Right hindlimb (tissue), 1 donor: ENCODE measurements at places on chromosomes 2 and 18.

DNA sequence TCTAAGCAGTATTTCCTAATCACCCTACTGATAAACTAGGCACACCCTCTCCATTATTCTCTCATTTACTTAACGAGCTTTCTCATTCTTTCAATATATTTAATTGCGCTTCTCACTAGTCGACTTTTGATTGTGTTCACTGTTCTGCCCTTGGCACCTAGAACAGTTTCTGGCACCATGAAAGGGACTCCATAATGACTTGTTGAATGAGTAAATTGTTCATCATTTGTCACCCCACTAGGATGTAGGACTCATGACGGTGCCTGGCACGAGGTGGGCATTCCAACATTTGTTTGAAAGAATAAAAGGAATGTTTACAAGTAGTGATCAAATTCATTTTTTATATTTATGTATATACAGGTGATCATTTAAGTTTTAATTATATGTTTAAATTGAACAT, 123.7 kb downstream of the DIS3L2 start:
- DNase-seq = no peak

DNA sequence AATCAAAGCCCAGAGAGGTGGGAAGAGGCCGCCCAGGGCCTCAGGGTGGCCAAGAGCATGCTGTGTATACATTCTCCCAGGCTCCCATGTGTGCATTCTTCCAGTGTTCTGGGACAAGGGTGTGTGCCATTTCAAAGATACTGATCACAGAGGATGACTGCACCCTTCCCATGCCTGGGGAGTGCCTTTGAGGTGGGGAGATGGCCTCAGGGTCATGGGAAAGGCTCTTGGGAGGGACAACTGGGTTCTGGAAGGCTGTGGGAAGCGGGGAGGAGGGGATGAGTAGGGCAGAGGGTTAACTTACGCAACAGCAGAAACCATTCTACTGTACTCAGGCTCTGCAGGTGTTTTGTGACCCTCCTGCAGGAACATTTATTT, 40.9 kb downstream of the KLHL29 start:
- DNase-seq = peak; percentile 11

- DNase-seq = no peak
Measured at GRCh38 chr18:45738660-45739059, 14.7 kb downstream of the SLC14A1 start.

DNA sequence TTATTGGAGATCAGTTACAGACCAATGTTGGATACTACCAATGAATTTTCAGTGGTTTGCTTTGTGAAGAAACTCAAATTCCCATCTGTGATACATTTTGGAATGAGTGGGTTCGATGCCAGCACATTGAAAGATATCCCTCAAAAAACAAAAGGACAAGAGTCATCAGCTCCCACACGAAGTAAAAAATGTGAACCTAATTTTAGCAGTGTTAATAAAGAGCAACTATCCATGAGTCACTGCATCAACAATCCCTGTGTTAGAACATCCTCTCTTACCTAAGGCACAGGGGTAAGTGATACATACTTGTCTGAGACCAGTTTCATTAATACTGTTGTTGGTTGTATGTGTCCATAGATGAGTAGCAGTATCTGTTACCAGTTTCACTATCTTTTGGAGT, 551.8 kb upstream of the SOX11 start:
- DNase-seq = no peak

GRCh38 chr2:9739531-9739964, 103.7 kb upstream of the TAF1B start:
- DNase-seq = peak; percentile 75

GRCh38 chr2:191029280-191029950, 15.4 kb upstream of the STAT1 start:
- no peak for DNase-seq

GRCh38 chr18:27549335-27550039, 364.4 kb upstream of the CHST9 start:
- DNase-seq = no peak

- no peak for DNase-seq
Measured at GRCh38 chr2:223863491-223863890, 26.1 kb upstream of the AP1S3 start.

DNA sequence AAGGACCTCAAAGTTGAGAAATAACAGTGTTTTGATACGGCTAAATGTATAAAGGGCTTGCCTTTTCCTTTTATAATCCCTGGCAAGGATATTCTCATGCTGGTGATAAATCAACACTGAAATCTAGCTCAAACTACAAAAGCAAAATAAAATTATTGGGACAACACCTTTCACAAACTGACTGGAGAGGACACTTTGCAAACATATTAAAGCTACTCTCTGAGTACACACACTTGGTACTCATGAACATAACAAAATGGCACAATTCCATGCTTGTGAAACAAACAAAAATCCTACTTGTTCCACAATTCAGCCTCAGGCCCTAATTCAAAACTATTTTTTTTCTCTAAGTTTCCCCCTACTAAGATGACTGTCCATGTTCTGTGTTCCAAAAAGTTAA, 305.8 kb downstream of the ETAA1 start:
- no peak for DNase-seq

- DNase-seq = no peak
Measured at GRCh38 chr18:2641638-2642037, 13.9 kb upstream of the SMCHD1 start.

DNA sequence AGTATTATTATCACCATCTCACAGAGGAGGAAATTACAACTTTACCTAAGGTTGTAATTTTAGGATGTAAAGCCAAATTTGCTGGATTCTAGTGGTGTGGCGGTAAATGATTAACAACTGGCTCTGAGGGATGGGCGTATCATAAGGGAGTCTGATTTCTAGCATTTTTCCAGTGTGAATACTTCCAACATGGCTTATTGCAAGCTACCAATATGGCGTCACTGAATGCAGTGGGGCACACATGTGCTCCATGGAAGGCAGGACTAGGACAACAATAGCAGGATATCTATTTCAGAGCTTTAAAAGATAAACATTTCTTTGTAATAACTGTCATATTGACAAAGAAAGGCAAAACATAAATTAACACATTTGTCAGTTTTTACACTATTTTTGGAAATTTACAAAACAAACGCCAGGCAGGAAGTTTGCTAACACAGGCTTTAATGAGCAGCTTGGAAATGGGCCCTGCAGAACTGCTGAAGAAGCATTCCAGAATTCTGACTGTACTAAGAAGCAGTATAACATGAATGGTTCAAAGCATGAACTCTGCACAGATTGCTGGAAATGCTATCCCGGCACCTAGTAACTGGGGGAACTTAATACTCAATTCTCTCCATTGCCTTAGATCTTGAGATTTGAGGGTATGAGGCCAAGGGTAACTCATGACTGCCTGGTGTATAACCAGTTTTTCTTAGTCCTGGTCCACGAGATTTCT, 439.3 kb upstream of the MAP2 start:
- DNase-seq = no peak

DNA sequence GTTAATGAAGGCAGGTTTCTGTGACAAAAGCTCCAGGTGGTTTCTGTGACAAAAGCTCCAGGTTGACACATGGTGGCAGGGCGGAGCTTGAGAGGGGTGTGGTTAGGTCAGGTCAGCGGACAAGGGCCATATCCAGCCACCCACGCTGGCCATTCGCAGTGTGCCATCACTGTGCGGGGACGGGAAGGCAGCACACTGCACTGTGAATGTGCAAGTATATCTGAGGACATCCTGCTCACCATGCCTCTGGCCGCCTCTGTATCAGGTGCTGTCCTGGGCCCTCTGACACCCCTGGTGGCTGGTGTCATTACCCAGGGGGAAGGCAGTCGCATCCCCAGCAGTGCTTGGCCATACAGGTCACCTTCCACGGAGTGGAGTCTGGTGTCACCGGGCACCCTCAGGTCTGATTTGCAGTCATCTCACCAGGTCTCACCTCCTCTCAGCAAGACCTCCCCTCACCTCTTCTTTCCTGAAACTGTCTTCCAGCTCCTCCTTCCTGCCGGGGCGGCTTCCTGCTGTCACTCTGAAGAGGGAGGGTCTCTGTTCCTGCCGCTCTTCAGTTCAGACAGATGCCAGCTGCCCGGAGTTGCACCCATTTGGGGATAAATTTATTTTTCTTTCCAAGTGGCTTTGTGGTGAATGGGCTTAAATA, 34.9 kb downstream of the CTIF start:
- no peak for DNase-seq

- no peak for DNase-seq
Measured at GRCh38 chr2:112156152-112156986, 18.2 kb downstream of the FBLN7 start.

GRCh38 chr2:128445523-128445900, 126.8 kb upstream of the HS6ST1 start:
- peak; percentile 24 for DNase-seq

- peak; percentile 44 for DNase-seq
Measured at GRCh38 chr2:43075811-43076585, 150.4 kb downstream of the ZFP36L2 start.

DNA sequence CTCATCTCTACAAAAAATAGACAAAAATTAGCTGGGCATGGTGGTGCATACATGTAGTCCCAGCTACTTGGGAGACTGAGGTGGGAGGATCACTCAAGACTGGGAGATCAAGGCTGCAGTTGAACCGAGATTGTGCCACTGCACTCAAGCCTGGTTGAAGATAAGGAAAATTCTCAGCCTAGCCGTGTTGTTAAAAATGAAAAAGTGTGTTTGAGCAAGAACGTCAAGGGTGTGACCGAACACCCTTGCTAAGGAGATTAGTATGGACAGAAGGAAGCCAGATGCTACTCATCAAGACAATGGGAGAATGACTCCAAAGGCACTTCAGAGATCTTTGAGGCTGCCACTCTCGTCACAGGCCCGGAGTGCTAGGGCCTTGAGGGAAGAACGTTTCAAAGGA, 70.0 kb upstream of the NDUFV2 start:
- no peak for DNase-seq

GRCh38 chr18:27540111-27540510, 355.0 kb upstream of the CHST9 start:
- DNase-seq = no peak

- DNase-seq = no peak
Measured at GRCh38 chr2:126864861-126865260, 33.8 kb upstream of the TEX51 start.

GRCh38 chr2:33250417-33251029, 225.9 kb upstream of the RASGRP3 start:
- DNase-seq = no peak

- peak; percentile 83 for DNase-seq
Measured at GRCh38 chr2:64859312-64860212, 129.6 kb upstream of the SLC1A4 start.

DNA sequence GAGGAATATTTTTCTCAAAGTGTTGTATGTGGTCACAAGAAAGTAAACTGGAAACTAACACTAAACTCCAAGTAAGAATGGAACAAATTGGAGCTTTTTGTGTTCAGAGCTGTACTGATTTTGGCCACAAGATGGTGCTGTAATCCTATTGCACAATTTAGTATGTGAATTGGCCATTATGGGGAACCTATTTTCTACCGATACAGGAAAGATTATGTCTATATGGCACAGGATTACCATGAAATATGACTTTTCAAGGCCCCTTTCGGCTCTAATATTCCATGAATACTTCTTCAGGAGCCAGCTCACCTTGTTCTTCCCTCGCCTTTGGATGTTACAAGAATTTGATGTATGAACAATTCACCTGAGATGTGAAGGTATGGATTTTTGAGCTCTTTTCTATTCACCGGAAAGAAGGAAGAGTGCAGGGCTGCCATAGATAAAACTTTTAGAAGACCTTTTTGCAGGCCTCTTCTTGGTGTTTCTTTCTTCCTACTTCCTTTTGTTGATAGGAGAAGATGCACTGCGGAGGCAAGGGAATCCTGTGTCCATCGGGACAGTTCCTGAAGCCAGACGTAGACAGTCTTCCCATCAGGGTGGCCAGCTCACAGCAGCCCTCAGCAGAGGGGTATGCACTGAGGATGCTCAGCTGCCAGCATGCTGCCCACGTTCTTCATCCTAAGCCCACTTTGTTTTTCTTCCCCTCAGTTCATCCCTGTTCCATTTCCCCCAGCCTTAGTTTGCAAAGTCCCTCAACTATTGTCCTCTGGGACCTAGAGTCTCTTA, 13.3 kb downstream of the MRPL44 start:
- DNase-seq = peak; percentile 32

GRCh38 chr2:221929259-221929658, 357.2 kb upstream of the EPHA4 start:
- DNase-seq = no peak

GRCh38 chr18:24315170-24315569, 82.5 kb downstream of the OSBPL1A start:
- DNase-seq = no peak
